Activated CD4-positive, alpha-beta T cell treated with anti-CD3 and anti-CD28 coated beads for 36 hours (primary cell): ENCODE measurements at places on chromosomes 2 and 18.
A peak's percentile ranks its signal among the peaks of the same experiment; 100 is the strongest.

DNA sequence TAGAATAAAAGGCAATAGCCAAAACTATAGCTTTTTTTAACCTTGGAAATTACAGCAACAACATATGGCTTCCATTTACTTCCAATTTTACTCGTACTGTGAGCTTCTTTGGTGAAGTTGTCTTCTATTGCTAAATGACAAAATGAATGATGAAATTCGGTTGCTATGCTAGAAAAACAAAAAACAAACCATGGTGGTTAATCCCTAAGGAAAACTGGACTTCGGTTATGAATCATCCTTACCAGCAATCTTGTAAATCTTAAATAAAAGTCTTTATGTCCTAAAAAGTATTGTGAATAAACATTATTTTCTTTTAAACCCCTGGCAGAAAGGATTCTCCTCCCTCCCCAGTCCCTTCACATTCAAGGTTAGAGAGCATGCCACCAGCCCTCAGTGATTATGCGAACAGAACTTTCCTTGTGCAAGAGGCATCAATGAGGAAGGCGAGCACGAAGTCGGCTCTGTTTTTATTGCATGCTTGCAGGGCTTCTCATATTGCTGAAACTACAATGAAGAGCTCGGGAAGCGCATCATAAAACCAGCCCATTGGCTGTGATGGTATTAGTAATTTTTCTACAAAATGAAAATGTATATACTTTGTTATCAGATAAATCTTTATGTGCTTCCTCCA lies 62.9 kb downstream of the ZNF521 start:
- no peak for DNase-seq

GRCh38 chr2:111028720-111029119 lies 92.0 kb upstream of the BCL2L11 start:
- peak; percentile 39 for DNase-seq

DNA sequence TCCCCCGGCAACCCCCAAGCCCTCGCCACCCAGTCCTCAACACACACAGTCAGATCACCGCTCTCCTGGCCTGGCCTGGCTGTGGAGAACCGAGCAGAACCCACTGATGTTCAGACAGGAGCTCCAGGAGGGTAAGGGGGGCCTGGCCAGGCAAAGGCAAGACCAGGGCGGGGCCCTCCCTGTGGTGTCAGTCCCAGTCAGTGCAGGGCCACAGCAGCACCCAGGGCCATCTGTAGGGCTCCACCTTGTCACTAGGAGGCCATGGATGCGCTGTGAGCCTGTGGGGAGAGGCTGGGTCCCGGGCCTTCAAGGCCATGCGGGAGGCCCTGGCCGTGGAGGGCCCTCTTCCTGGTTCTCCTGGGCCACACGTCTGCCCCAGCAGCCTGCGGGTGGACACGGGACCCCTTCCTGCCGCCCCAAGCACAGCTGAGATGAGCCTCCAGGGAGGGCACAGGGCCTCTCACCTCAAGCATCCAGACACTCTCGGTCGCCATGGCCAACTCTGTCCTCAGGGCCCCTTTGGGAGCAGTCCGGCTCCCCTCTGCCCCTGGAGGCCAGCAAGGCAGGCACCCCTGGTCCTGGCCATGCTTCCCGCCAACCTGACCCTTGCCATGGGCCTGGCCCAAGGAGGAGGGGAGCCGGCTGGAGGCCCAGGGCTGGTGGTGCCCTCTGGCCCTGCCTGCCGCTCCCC lies 2.0 kb downstream of the ANO7 start:
- no peak for DNase-seq

GRCh38 chr2:200125444-200126284 lies 170.3 kb downstream of the MAIP1 start:
- DNase-seq, result no peak
